ENCODE measurements at places on chromosomes 5 and 9.

DNA sequence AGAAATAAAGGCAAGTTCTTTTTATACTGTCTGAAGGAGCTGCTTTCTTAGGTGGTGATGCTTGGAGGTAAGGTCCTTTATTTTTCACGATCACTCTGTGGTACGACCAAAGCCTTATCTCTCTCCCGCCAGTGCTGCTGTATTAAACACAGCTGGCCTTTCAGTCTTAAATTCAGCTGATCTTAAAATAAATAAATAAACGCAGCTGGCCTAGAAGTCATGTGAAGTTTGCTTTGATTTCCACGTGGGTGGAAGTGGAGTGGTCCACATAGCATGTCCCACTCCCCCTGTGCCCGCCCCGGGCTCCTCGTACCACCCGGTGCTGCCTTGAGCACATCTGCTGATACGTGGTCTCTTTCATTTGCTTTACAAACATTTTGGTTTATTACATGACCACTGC is 260.4 kb downstream of the FANCC start:
- no peak for DNase-seq

DNA sequence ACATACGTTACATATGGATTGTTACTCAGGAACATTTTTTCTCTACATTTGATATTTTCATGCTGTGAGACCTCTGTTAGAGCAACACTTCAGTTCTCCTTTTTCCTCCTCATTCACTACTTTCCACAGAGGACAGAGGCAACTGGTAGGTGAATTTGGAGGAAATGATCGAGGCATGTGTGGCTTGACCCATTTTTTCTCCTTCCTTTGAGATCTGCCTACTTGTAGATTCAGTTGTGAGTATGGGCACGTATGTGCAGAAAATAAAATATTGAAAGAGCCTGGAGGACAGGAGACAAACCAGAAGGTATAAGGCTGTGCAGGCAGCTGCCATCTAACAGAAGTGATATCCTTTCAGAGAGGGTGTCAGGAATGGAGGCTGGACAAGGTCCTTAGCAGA is 19.2 kb upstream of the KIF2A start:
- DNase-seq, result no peak

DNA sequence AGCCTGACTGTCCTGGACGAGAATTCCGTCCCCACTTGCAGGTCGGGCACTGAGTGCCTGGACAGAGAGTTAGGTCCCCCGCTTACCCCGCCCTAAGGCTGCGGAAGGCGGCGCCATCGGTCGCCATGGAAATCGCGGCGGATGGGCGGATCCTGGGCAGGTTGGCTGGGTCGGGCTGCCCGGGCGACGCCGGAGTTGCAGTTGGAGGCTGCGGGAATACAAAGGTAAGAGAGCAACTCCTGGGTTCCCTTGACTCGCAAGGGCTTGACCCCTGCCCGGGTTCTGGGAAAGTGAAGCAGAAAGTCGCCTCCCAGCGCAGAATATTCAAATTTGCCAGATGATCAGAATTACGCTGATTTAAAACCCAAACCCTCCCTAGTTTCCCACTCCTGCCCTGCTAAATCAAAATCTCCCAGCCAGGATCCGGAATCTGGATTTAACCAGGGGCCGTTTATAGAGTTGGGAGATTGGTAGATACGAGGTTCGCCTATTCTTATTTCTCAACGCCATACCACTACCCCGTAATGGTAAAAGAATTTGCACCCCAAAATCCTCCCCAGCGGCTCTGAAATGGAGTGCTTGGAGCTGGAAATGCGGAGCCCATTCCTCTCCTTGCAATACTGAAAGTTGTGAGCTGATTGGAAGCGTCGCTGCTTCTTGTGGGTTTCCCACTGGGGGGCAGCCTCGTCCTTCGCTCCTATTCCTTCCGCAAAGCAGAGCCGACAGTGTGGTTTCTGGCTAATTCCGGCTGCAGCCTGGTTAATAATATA is 156.4 kb upstream of the RASEF start:
- no peak for DNase-seq

- DNase-seq, result no peak
Measured at GRCh38 chr5:164233791-164234190, 728.4 kb downstream of the MAT2B start.

GRCh38 chr9:2281031-2281802 is 266.1 kb downstream of the SMARCA2 start:
- DNase-seq, result no peak

DNA sequence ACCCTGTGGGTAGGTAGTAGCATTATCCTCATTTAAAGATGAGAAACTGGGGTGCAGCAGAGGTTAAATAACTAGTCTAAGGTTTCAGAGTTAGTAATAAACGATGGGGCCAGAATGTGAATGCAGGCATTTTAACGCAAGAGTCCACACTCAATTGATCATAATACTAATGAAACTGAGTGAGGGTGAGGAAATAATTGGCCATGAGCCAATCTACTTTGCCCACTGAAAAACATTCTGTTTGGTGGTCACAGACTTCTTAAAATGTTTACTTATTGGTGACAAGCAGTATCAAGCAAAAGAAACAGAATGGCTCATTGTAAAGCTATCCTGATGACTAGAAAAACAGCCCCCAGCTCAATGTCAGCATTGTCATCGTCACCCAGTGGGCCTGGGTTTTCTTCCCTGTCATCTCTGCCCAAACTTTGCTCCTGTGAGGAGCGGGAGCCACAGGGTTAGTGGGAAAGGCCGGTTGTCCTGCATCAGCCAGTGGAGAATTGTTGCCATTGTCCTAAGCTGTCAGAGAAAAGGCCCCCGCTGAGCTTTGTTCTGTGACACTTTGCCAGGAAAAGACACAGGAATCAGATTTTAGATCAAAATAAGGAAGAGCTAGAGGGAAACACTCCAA is 77.3 kb upstream of the MAN2A1 start:
- DNase-seq, result no peak

DNA sequence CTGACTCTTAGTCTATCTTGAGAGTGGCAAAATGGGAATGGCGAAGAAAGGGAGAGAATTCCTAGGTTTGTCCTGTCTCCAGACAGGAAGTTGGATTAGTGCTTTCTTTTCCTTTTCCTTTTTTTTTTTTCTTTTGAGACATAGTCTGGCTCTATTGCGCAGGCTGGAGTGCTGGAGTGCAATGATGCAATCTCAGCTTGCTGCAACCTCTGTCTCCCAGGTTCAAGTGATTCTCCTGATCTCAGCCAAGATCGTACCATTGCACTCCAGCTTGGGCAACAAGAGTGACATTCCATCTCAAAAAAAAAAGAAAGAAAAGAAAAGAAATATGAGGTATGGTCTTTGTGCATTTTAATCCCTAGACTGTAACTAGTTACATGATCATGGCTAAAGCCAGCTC is 12.6 kb upstream of the KIF27 start:
- DNase-seq, result no peak

DNA sequence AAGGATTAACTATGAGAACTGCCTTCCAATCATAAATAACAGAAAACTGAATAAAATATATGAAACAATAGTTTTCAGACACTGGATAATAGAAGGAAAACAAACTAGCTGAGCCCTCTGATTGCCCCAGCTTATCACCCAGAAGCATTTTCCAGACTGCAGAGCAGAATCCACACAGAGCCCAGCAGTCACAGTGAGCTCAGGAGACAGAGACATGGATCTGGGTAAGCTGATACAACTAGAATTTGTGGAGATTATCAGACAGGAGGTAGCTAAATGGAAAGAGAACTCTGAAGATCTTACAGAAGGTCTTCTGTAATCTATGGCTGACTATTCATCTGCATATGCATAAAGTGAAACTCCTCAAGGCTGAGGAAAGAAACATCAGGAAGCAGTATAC is 128.8 kb downstream of the NR2F1-AS1 start:
- no peak for DNase-seq

GRCh38 chr9:4575997-4576396 is 85.7 kb downstream of the SLC1A1 start:
- no peak for DNase-seq

- no peak for DNase-seq
Measured at GRCh38 chr5:173774271-173774761, 113.8 kb upstream of the CPEB4 start.

DNA sequence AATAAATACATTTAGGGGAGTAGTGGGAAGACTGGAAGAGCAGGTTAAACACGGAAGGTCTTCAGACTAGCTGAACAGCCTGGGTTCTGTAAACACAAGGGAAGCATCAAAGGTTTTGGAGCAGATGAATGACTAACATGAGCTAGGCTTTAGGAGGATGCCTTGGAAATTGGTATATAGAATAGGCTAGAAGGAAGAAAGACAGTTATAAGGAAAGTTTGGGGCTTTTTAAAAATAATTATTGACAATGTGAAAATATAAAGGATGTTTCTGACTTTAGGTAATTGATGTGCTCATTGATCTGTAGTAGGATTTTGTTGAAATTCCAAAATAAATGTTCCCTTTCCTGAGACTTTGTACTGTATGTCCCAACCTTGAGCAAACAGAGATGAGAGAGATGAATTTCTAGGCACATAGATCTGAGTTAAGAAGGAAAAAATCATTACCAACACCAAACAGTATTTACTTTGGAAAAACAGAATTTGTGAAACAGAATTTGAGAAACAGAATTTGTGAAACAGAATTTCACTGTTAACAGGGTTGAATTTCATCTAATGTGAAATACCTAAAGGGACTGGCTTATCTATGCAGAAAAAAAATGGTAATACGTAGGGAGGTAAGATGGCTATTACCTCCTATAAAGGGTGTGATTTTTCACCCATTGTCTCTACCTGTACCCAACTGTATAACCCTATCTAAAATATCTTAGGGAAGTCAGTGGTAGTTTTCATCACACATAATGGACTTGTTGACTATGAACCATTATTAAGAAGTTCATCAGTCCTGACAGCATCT is 28.8 kb downstream of the SKP2 start:
- DNase-seq, result no peak

DNA sequence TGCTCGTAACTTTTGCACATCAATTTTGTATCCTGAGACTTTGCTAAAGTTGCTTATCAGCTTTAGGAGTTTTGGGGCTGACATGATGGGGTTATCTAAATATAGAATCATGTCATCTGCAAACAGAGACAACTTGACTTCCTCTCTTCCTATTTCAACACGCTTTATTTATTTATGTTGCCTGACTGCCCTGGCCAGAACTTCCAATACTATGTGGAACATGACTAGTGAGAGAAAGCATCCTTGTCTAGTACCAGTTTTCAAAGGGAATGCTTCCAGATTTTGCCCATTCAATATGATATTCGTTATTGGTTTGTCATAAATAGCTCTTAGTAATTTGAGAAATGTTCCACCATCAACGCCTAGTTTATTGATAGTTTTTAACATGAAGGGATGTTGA is 65.4 kb upstream of the CDH12 start:
- DNase-seq, result no peak

- no peak for DNase-seq
Measured at GRCh38 chr5:17431272-17432050, 66.6 kb upstream of the TAF11L2 start.

GRCh38 chr5:73437101-73437776 is 11.3 kb downstream of the FOXD1 start:
- no peak for DNase-seq

All from chondrocyte (in vitro differentiated cells).